ELF-1 (cell line): ENCODE measurements at places on chromosomes 2 and 18.

DNA sequence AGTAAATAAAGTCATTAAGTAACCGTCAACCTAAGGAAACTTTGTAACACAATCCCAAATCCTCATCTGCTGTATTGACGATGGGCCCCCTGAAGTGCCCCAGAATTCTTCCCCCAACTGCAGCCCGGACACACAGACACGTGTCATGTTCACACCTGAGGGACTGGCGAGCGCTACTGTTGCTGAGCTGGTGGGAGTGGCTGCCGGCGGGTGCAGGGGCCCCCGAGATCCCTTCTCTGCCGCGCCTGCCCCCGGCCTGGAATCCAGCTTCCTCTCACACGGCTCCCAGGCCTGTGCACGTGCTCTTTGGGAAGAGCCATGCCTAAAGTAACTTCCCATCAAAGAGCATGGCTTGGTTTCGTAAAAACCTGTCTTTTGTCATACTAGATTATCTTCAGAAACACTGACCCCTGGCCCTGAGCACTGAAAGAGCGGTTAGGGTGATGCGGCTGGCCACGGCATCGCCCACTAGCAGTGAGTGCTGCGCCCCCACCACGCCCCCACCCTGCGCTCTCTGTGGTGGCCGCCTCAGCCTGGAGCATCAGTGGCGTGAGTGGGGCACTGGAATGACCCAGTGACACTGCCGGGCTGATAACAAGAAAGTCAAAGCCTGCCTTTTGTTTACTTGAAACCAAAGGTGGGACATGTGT, 56.0 kb downstream of the ADI1 start:
- no peak for DNase-seq

GRCh38 chr18:3052411-3052758, 39.4 kb upstream of the LPIN2 start:
- DNase-seq, result no peak

- DNase-seq, result no peak
Measured at GRCh38 chr2:99959261-99960014, 183.0 kb downstream of the AFF3 start.

- peak; percentile 67 for DNase-seq
Measured at GRCh38 chr2:241865957-241866789, 3.4 kb upstream of the RTP5 start.

DNA sequence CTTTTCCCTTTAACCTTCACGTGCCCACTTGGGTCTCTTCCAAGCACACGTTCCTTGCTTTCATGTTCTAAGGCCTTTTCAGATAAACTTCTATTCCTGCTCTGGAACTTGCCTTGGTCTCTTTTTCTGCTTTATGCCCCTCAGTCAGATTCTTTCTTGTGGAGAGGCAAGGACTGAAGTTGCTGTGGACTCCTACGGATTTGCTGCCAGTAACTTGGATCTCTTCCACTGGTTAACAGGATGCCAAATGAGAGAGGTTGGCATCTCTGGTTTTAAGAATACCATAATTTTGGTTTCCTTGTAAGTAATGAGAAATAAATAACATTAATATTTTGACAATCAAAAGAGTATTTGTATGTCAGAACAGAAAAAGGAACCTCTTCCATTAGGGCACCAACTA, 33.0 kb downstream of the COMMD1 start:
- DNase-seq, result no peak

- peak; percentile 11 for DNase-seq
Measured at GRCh38 chr18:43571078-43571689, 293.9 kb upstream of the SYT4 start.

- DNase-seq, result no peak
Measured at GRCh38 chr2:100820273-100820522, 259 bp downstream of the NPAS2 start.

DNA sequence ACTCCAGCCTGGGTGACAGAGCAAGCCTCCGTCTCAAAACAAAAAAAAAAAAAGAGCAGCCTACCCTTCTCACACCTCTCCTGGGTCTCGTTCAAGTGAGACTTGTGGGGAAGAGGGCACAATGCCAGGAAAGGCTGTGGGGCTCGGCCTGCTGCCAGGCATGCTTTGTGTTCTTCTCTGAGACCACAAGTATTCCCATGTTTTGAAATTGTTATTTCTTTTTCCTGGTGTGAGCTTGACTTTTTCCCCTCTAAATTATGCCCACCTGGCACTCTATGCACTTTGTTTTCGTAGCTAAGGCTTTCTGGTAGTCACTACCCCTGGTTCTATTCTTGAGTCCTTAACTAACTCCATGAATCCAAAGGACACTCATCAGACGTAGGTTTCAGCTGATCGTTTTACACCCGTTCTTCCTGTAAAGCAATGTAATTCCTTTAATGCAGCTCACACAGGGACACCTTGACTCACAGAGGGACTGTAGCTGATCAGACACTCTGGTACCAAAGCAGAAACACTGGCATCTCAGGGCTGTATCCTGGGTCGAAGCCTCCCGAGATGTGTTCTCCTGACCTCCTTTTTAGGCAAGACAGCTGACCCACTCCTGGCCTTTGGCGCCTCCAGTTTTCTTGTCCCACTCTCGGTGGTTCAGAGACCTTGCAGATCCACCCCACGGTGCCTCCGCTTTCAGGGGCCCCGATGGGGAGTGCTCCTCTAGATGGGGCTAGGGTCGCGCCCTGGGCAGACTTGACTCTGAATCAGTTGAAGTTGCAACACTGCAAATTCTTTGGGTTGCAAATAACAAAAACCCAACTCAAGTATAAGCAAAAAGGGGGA, 193.3 kb upstream of the AGAP1 start:
- no peak for DNase-seq

DNA sequence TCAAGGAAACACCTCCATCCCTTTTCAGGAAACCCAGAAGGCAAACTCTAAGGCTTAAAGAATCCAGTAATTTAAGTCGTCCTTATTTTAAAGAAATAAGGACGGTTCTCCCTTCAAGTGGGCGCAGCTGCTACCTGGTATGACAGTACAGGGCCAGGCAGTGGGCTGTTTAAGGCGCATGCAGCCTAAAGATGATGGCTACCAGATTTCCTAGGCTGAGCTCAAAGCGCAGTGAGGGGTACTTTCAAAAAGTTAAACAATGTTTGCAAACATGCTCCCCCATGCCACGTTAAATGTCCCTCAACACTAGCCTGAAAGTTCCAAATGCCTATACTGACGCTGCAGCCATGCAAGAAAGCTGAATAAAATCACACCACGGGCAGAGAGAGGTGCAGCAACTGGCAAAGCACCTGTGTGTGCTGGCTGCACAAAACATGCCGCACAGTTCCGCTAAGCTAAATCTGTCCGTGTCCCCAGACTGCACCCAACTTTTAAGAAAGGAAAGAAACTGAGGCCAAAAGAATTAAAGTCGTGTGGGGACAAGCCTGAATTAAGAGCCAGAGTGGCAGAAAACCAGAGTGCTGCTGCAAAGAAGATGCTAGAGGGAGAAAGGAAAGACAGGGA, 583 bp downstream of the HIBCH start:
- no peak for DNase-seq

- no peak for DNase-seq
Measured at GRCh38 chr2:25073914-25074313, 32.0 kb downstream of the EFR3B start.
